Activated naive CD4-positive, alpha-beta T cell treated with anti-CD3 and anti-CD28 coated beads, Interleukin-2, amount 10 ng/mL, durations not matched to agents 7 days and 5 days (primary cell): ENCODE measurements at places on chromosomes 1 and 21.

DNA sequence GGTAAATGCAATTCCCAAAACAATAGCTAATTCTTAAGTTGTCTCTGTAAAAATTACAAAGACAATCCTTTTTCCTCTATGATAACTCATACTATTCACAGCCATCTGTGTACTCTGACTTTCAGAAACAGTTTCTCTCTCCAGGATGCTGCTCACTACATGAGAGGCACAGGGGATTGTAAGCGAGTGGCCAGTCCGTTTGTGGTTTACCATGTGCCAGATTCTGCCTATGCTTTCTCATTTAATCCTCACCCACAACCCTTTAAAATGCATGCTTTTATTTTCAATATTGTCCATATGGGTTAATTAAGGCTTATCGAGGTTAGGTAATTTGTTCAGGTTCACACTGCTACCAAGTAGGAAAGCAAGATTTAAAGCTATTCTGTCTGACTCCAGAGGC lies 23.0 kb downstream of the RGS1 start:
- no peak for DNase-seq

- no peak for DNase-seq
Measured at GRCh38 chr1:47160716-47161115, 23.5 kb downstream of the CYP4A22 start.

- peak; percentile 78 for DNase-seq
Measured at GRCh38 chr1:225911191-225912130, 12.6 kb downstream of the PYCR2 start.

DNA sequence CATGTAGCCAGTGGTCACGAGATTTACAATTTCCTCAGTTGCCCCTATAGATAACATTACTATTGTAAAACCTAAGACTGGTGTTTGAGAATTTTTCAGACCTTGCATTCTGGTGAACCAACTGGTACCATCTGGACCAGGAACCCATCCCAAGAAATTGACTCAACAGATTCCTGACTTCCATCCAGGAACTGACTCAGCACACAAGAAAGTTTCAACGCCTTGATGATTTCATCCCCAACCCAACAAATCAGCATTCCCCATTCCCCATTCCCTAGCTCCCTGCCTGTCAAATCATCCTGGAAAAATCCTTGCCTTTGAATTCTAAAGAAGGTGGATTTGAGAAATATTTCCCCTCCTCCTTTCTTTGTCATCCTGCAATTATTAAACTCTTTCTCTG lies 529.8 kb upstream of the PRMT6 start:
- no peak for DNase-seq

GRCh38 chr21:26457817-26458216 lies 115.3 kb downstream of the CYYR1 start:
- no peak for DNase-seq

DNA sequence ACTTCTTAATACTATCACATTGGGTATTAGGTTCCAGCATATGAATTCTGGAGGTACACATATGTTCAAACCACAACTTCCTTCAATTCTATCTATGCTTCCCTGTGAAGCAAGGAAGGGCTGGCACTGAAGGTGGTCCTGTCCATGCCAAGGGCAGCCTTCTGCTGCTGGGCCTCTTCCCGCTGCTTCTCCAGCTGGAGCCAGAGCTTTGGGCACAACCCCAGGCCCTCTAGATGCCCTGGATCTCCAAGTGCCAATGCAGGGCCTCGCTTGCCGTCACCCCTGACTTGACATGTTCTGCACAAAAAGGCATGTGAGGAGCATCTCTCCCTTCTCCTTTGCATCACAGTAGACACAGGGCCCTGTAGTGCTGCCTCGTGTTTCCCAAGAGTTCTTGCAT lies 62.6 kb downstream of the STYXL2 start:
- DNase-seq: no peak

DNA sequence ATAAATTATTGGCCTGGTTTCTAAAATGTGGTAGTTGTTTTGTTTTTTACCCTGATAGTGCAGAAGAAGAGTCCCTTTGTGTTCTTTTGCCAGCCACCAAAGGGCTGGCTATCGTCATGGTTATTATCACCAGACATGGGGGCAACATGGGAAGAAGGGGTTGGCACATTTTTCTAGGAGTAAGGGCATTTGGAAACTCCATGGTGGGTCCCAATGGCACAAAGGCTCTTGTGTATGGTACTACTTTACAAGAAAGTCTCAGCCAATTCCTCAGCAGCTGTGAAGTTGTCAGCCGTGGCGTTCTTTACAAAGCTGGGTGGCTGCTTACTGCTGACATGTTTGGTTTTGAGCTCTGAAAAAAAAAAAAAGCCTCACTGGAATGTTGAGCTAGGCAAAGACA lies 330.4 kb upstream of the ESRRG start:
- DNase-seq: no peak

DNA sequence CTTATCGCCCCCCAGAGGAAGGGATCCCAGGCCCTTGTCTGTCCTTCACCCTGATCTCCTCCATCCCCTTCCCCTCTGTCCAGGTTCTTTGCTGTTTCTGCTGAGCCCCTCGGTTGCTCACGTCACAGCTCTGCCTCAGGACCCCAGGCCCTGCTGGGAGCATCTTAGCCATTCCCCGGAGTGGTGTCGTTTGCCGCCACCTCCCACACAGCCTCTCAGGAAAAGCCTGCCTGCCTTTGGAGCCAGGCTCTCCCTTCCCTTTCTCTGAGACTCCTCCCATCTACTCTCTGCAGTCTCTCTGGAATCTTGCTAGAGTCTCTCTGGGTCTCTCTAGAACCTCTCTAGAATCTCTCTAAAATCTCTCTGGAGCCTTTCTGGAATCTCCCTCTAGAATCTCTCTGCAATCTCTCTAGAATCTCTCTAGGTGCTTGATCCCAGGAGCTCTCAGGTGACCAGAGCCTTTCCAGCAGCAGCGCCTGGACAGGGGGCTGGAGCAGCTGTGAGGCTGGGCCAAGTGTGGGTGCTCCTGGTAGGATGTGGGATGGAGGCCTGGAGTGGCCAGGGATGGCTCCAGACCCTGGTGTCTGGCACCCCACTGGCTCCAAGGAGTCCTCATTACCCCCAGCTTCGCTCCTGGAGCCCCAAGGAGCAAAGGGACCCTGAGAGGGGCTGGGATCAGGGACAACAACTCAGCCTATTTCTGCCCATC lies 283.2 kb upstream of the VAMP3 start:
- no peak for DNase-seq

DNA sequence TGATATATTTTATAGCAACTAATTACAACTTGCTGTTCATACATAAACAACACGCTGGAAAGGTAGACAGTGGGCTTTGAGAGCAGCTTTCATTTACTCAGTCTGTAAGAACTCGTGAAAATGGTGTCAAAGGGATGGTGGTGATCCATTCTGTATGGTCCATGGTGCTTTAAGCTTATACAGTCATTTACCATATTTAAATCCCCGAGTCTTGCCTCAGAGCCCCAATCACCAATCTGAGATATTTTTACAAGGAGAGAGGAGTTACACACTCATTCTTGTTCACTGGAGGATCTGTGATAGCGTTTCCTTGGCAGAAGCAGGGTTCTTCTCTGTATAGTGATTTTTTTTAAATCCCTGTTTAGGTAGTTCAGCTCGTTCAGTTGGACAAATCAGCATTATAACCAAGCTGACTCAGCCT lies 694.6 kb downstream of the USP25 start:
- DNase-seq: no peak

DNA sequence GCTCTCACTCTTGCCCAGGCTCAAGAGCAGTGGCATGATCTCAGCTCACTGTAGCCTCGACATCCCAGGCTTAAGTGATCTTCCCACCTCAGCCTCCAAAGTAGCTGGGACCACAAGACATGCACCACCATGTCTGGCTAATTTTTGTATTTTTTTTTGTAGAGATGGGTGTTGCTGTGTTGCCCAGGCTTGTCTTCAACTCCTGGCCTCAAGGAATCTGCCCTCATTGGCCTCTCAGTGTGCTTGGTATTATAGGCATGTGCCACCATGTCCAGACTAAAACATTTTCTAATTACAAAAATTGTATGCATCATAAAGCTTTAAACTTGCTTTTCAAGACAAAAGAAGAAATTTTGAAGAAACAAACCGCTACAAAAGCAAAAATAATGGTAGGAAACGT lies 20.1 kb downstream of the CBR1 start:
- DNase-seq: no peak

DNA sequence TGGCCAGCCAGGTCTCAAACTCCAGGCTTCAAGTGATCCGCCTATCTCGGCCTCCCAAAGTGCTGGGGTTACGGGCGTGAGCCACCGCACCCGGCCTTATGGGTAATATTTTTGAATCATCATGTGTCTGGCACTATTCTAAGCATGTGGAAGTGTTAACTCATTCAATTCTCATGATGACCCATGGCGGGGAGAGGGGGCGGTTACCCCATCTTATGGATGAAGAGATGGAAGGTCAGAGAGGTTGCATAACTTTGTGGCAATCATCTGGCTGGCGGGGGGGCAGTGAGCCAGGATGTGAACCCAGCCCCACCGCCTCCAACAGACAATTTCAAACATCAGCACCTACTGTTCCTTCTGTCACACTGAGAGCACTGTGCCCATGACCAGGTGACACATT lies 11.5 kb upstream of the TAS1R2 start:
- DNase-seq: no peak

GRCh38 chr21:32886339-32886738 lies 114.8 kb upstream of the PAXBP1 start:
- peak; percentile 41 for DNase-seq

GRCh38 chr1:163471779-163472650 lies 150.3 kb downstream of the NUF2 start:
- no peak for DNase-seq

DNA sequence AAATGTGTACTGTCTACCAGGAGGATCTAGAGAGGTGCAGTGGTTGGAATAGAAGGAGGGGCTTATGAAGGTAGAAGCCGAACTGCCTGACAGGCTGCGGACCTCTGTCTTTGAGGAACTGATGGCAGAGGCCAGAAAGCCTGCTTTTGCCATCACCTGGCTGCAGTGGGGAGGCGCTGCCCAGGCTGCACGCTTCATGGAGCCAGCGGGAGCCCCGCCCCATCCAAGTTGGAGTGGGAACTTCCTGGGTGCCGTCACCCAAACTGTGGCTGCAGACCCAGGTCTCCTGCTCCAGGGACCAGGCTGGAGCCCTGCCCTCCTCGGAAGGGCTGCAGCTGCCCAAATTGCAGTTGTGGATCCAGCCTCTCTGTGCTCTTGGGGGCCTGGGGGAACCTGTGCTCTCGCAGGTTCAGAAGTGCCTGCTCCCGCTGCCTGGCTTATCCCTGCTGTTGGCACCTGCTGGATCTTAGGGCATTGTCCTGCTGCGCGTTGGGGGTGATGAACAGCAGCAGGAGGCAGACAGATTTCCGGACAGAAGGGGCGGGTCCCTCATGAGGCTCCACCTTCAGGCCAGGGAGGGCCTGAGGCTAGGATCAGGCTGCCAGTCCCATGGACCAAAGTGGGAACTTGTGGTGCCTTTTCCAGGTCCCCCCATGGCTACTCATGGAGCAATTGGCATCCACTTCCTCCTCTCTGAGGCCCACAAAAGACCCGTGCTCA lies 118.0 kb upstream of the PLPPR4 start:
- DNase-seq: no peak
